ENCODE measurements at places on chromosomes 5 and 9.

DNA sequence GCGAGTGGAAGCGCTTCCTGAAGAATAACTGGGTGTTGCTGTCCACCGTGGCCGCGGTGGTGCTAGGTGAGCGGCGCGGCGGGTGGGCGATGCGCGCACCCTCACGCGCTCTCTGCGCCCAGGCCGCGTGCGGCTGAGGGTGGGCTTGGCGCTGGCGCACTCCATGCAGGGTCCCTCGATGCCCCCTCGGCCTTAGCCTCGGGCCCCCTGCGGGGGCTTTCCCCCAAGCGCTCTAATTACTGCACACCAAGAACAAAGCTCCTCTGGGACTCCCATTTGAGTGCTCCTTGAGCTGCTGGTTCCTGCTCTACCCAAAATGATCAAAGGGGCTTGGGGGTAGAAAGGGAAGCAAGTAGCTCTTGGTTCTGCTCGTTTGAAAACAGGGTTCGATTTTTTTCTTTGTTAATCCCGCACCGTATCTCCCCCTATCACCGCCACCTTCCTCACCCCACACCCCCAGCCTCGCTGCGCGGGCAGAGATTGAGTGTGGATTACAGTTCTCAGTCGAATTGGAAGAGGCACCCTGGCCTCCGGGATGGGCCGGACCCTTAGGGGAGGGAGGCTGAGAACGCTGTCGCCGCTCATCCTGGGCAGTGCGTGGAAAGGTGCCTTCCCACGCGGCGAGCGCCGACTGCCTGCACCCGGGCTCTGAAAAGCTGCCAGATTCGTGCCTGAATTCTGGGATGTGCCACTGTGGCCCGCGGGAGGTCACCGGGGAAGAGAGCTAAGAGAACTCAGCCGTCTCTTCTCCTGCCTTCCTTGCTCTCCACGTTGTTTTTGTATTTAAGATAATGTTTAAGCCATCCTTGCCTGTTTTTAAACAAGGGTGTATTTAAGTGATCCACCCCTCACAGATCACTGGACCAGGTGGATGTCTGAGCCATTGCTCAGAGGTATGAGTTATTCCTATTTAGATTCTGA, 697 bp downstream of the SLC1A1 start:
- no peak for DNase-seq

DNA sequence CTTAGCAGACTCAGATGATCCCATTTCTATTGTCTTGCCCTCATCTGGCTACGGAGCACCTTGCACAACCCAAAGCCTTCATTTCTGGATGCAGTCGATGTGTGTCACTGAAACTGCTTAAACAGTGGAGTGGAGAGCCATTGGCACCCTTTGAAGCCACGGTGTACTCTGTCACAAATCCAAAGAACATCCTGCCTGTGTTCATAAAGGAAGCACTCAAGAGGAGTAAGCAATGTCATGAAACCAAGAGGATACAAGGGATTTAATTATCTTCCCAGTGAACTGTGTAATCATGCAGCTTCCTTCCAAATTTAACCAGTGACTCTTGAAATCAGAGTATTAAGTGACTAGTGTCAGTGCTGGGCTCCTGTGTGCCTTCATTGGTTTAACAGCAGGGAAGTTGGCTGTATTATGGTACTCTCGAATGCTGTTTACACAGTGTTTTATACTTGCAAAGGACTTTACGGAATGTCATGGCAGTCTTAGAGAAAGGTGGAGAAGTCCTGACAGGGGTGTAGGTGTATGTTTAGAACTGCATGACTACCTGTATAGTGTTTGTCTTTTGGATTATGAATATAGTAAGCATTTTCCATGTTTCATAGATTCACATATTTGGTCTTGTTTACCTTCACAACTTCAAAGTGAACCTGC, 41.9 kb downstream of the CD180 start:
- no peak for DNase-seq

DNA sequence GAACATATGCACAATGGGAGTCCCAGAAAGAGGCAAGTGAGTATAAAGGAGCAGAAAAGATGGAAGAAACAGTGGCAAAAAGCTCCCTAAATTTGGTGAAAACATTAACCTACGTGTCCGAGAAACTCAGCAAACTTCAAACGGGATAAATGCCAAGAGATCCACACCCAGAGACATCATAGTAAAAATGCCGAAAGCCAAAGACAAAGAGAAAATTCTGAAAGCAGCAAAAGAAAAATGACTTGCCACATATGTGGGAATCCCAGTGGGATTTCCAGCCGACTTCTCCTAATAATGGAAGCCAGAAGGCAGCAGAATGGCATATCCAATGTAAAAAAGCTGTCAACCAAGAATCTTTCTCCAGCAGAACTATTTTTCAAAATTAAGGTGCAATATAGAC, 101.2 kb downstream of the ADAMTS2 start:
- DNase-seq: no peak

- DNase-seq: no peak
These were observed 26.2 kb upstream of the IQGAP2 start for GRCh38 chr5:76376866-76377230.

GRCh38 chr9:137521405-137521985, 28.7 kb downstream of the PNPLA7 start:
- no peak for DNase-seq

- no peak for DNase-seq
These were observed 227.5 kb upstream of the NR4A3 start for GRCh38 chr9:99594056-99594780.

GRCh38 chr9:2132484-2133082, 117.4 kb downstream of the SMARCA2 start:
- DNase-seq: no peak

- no peak for DNase-seq
These were observed 77.0 kb upstream of the SEMA6A start for GRCh38 chr5:116651653-116652052.

DNA sequence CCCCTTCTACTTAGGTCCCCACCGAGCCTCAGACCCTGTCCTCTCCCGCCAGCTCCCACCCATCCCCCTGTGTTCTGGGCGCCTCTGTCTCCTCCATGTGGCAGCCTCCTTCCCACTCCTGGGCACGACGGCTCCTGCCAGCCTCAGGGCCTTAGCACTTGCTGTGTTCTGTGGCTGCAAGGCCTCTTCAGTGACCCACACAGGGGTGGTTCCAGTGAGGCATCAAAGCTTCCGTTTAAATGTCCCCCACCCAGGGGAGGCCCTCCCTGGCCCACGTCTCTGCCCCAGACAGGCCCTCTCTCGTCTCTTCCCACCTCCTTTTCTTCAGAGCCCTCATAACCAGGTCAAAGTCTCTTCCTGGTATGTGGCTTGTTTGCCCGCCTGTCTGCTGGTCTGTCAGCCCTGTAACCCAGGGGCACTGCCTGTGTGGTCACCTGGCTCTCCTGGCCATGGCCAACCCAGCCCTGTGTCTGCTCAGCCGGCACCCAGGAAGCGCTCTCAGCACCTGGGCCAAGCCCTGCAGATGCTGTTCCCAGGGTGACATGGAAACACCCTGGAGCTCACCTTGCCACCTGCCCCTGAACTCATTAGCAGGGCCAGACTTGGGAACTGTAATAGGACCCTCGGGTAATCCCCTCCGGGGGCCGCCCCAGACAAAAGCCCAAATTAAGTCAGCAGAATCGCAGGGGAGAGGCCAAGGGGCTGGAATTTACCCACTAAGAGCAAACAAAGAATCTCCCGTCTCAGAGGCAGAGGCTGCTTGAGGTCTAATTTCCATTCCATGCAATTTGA, 33.7 kb downstream of the LHX3 start:
- DNase-seq: no peak

GRCh38 chr9:136050266-136050700, 44.8 kb downstream of the NACC2 start:
- no peak for DNase-seq

DNA sequence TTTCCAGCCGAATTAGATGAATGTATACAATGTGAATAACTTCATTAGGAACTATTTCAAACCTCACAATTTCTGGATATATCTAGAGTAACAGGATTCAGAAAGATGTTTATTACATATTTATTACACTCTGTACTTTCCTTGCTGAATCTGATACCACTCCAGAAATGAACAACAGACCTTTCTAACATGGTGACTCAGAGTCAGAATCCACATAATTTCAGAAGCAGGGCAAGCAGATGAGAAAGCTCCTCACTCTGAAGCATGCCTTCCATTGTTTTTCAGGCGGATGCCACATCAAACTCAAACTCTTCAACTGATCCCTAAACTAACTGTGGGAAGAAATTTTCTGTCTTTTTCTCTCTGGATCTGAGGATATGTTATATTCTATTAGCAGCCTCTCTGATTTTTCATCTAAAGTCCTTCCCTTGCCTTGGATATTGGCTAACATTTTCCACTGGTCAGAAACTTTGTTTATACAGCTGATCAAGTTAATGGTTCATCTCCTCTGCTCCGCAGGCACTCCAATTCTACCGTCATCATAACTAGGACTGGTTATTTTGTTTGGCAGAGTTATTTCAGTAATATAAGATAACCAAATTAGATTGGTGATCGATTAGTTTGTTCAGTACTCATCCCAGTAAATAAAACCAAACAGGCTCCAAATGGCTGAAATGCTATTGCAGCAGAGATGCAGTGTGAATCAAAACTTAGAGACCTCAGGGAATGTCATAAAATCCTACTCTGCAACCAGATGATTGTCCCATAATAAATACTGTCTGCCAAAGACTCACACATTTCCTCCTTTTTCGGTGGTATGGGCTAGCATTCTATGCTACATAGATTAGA, 556.0 kb downstream of the EBF1 start:
- no peak for DNase-seq

DNA sequence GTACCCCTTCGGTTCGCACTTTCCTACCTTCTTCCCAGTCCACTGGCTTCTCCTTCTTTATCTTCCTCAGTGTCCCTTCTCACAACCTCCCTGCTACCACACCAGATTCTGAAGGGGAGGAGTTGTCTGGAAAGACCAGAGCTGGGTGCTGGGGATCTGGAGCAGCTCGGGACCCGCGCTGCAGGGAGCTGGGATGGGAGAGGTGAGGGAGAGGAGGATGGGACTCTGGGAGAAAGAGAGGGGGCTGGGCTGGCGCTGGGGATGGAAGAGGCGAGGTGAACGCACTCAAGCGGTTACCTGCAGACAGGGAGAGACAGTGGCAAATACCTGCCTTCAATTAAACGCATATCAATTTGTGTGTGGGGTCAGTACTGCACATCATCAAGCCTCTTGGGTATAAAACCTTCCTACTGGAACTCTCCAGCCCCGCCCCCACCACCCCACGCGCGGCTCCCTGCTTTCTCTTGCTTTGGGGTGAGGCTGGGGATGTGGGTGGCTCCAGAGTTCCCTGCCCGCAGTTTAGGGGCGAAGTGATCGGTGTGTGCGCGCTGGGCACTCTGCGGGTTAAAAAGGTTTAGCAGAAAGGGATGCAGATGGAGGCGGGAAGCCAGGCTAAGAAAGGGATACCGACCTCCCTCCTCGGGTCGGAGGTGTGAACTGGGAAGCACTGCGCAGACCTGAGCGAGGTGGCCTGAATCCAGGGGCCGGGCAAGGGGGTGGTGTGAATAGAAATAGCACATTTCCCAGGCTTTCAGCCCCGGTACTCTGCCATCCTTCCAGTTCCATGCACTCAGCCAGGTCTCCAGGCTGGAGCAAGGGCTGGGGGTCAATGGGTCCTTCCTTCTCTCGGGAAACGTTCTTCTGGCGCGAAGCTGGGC, 977 bp upstream of the PAM start:
- no peak for DNase-seq

GRCh38 chr9:101738566-101739183, at the start of gene GRIN3A:
Gene GRIN3A, minus strand, starts transcription at chr9:101738647. Its CDS starts 668 bp downstream, at chr9:101737979.
- DNase-seq: no peak

- no peak for DNase-seq
These were observed 40.3 kb downstream of the CYSTM1 start for GRCh38 chr5:140215276-140215675.

- DNase-seq: no peak
These were observed 135.0 kb downstream of the ENTREP1 start for GRCh38 chr9:69460012-69460411.

DNA sequence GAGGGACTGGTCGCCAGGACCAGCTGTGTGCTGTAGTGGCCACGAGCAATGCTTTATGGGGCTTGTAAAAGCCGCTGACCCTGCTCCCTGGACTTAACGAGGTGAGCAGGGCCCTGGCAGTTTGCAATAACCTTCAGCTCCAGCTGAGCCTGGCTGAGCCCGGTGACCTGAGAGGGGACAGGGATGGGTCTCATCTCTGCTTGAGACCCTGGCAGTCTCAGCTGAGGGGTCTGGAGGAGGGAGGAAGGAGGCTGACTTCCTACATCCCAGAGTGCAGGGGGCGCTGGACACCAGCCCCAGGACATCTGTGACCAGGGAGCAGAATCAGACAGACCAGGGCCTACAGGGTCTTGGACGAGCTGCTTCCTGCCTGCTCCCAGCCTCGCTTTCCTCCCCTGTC, 277.5 kb upstream of the MVB12B start:
- DNase-seq: no peak

GRCh38 chr5:72841756-72842535, 25.5 kb downstream of the TNPO1 start:
- DNase-seq: no peak

GRCh38 chr5:143418140-143418866, 14.8 kb upstream of the NR3C1 start:
- no peak for DNase-seq

DNA sequence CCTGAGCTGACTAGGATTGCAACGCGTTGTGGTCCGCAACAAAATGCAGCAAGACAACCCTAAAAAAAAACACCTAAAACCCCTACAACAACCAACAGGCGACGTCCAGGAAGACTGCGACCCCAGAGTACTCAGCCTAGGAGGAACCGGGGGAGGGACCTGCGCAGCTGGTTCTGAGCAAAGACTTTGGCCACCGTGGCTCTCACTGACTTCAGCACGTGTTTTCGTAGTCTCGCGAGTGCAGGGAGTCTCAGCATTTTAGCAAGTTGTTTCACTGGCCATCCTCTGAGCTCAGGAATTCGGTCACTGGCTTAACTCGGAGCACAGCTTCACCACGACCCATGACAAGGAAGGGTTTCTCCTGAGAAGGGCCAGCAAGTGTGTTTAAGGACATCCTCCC, 8.6 kb upstream of the ZDHHC11 start:
- no peak for DNase-seq

DNA sequence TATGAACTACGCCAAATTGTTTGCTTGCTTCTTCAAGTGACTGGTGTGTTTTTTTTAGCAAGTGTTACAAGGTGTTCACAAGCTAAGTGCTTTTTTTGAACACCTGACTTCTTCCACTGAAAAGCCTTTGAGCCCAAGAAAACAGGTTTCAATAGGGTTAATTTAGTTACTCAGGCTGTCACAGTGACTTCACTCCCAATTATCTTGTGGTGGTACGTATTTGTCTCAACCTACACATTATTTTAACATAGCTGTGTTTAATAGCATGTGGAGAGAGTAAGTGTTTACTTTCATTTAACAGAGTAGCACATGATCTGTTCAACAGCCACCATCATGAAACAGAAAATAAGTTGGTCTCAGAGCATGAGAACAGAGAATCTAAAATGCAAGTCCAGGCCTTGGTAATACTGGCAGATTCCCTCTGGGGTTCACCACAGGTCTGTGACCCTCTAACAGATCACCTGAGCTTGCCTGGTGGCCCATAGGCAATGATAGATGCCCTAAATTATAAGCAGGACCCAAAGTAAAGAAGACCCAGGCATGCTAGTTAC, 267.7 kb upstream of the SMARCA2 start:
- no peak for DNase-seq

- no peak for DNase-seq
These were observed 7.4 kb downstream of the NPR2 start for GRCh38 chr9:35798658-35799374.
